ENCODE measurements at places on chromosomes 16 and 17. TPM values are rescaled to one million over a fixed set of nuclear protein-coding genes. Genes with fewer than 3 reads are reported as not detected.

Gene SERPINF2
- 6.0 TPM for total RNA-seq

Gene PLA2G10
- total RNA-seq, result not detected

Gene HES7
- not detected for total RNA-seq

Gene NAT9
- total RNA-seq, result 29.2 TPM

Gene CD300LG
- 120 TPM for total RNA-seq

Gene PPP1R1B
- total RNA-seq, result 13.9 TPM

Gene NCOR1
- total RNA-seq, result 163 TPM

Gene PLD6
- 5.3 TPM for total RNA-seq

Gene KIAA0513
- 13.2 TPM for total RNA-seq

Gene ITGAD
- total RNA-seq, result 0.47 TPM

Gene SMTNL2
- 14.2 TPM for total RNA-seq

Gene STX1B
- total RNA-seq, result 1.9 TPM
